ENCODE measurements at places on chromosomes 12 and 14.

DNA sequence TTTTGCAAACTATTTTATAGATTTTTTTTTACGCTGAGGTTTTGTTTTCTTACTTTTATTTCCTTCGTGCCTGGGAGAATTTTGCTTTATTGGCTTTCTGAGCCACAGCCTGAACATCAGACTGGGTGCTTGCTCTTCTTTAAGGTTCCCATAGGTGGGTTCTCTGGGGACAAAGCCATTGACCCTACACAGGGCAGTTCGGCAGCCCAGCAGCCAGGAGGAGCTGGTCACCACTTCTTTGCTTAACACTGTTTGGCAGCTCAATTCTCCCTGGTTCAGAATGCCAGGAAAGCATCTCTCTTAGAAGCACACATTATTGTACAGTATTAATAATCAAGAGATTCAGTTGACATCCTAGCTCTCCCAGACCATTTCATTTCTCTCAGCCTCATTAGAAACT lies 140.8 kb upstream of the NEDD1 start:
- no peaks in the 10 kb centered on the region for H3K4me1 ChIP-seq
- peaks cover 4% of the 10 kb centered on the region for H3K27me3 ChIP-seq
- no peak for ATAC-seq
- H3K36me3 ChIP-seq: no peaks in the 10 kb centered on the region

DNA sequence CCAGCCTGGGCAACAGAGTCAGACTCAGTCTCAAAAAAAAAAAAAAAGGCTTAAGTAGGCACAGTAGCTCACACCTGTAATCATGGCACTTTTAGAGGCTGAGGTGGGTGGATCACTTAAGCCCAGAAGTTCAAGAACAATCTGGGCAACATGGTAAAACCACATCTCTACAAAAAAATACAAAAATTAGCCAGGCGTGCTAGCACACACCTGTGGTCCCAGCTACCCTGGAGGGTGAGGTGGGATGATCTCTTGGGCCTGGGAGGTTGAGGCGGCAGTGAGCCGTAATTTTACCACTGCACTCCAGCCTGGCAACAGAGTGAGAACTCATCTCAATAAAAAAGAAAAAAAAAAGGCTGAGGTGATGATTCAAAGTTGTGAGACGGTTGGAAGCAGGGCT lies 9.1 kb upstream of the RESF1 start:
- H3K36me3 ChIP-seq: no peaks in the 10 kb centered on the region
- no peak for ATAC-seq
- H3K4me1 ChIP-seq: peaks cover 19% of the 10 kb centered on the region
- peak overlapping the region; percentile 53 for H3K27ac ChIP-seq
- no peak overlapping the region for H3K4me3 ChIP-seq
- H3K27me3 ChIP-seq: no peaks in the 10 kb centered on the region

- peaks cover 17% of the 10 kb centered on the region for H3K36me3 ChIP-seq
- no peak overlapping the region for H3K4me3 ChIP-seq
- no peaks in the 10 kb centered on the region for H3K27me3 ChIP-seq
Observed at GRCh38 chr12:28424965-28425364, 234.7 kb downstream of the CCDC91 start.

DNA sequence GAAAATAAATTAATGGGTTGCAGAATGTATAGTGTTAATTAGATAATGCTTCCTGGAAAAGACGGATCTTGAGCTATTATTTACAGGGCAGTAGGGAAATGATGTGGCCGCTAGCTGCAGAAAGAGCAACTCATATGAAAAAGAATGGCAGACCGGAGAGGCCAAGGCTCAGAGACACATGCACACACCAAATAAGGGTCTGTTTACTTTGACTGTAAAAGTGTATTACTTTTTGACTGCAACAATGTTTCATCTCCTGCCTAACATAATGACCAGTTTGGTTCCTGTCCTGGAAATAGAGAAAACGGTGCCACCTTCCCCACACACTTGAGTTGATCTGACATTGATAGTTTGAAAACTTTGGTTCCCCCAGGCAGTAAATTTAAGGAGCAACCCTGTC lies 290.9 kb downstream of the CACNA1C start:
- H3K27ac ChIP-seq: no peak overlapping the region
- no peaks in the 10 kb centered on the region for H3K4me1 ChIP-seq
- no peak for ATAC-seq
- H3K36me3 ChIP-seq: no peaks in the 10 kb centered on the region
- no peak overlapping the region for H3K4me3 ChIP-seq

- no peak for ATAC-seq
- peak overlapping the region; percentile 78 for H3K4me3 ChIP-seq
- peaks cover 11% of the 10 kb centered on the region for H3K4me1 ChIP-seq
- no peak overlapping the region for H3K27ac ChIP-seq
Observed at GRCh38 chr14:77125281-77125801, 16.2 kb downstream of the ZDHHC22 start.

DNA sequence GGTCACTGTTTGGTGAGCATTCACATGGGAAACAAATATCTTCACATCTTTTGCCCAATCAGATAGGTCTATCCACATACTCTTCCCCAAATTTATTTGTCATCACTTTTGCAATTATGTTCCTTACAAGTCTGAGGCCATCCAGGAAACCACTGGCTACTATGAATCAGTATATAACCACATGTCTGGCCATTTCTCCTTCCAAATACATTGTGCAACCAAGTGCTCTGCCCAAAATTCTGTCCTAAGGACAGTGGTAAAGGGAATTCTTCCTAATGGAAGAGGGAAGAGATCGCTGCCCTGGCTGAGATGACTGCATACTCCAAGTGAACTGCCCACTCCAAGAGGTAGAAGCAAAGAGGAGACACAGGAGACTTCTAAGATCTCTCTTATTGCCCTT lies 148.9 kb upstream of the MAX start:
- H3K4me1 ChIP-seq: peaks cover 8% of the 10 kb centered on the region
- H3K4me3 ChIP-seq: no peak overlapping the region
- H3K36me3 ChIP-seq: no peaks in the 10 kb centered on the region
- H3K27ac ChIP-seq: no peak overlapping the region

- H3K4me3 ChIP-seq: no peak overlapping the region
- no peak for ATAC-seq
- H3K36me3 ChIP-seq: no peaks in the 10 kb centered on the region
- no peaks in the 10 kb centered on the region for H3K27me3 ChIP-seq
Observed at GRCh38 chr14:30885840-30886740, 11.7 kb downstream of the COCH start.

- no peaks in the 10 kb centered on the region for H3K36me3 ChIP-seq
- peaks cover 3% of the 10 kb centered on the region for H3K27me3 ChIP-seq
- no peak overlapping the region for H3K4me3 ChIP-seq
- ATAC-seq: no peak
Observed at GRCh38 chr14:36944307-36945010, 227.9 kb downstream of the SLC25A21 start.

GRCh38 chr14:92617581-92617980 lies 104.0 kb downstream of the RIN3 start:
- peaks cover 25% of the 10 kb centered on the region for H3K4me1 ChIP-seq
- no peak overlapping the region for H3K4me3 ChIP-seq
- no peaks in the 10 kb centered on the region for H3K27me3 ChIP-seq
- no peak overlapping the region for H3K27ac ChIP-seq
- no peak for ATAC-seq

- H3K4me1 ChIP-seq: no peaks in the 10 kb centered on the region
- no peak overlapping the region for H3K4me3 ChIP-seq
- peaks cover 20% of the 10 kb centered on the region for H3K27me3 ChIP-seq
- no peaks in the 10 kb centered on the region for H3K36me3 ChIP-seq
Observed at GRCh38 chr12:26150736-26151450, 26.1 kb upstream of the BHLHE41 start.

- ATAC-seq: peak; percentile 63
- no peaks in the 10 kb centered on the region for H3K27me3 ChIP-seq
- H3K4me1 ChIP-seq: peaks cover 23% of the 10 kb centered on the region
- peak overlapping the region; percentile 89 for H3K27ac ChIP-seq
Observed at GRCh38 chr12:96502477-96502876, 13.1 kb downstream of the CFAP54 start.

DNA sequence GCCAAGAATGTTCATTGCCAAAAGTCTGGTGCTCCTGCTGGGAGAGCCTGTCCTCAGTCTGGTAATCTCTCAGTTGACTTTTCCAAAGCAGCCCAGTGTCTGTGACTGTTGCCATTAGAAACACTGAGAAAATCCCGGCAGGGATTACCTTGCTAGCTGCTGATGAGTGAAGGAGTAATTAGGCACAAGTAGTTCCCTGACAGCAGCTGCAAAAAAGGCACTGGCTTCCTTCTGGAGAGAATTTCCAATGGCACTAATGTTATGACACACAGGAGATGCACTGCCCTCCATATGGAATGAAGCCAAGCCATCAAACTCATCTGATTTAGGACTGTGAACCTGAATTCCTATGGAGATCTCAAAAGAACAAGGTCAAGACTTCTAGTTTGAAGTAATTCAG lies 1321.2 kb upstream of the SEL1L start:
- H3K27me3 ChIP-seq: no peaks in the 10 kb centered on the region
- no peak overlapping the region for H3K27ac ChIP-seq
- H3K4me1 ChIP-seq: no peaks in the 10 kb centered on the region
- no peaks in the 10 kb centered on the region for H3K36me3 ChIP-seq

DNA sequence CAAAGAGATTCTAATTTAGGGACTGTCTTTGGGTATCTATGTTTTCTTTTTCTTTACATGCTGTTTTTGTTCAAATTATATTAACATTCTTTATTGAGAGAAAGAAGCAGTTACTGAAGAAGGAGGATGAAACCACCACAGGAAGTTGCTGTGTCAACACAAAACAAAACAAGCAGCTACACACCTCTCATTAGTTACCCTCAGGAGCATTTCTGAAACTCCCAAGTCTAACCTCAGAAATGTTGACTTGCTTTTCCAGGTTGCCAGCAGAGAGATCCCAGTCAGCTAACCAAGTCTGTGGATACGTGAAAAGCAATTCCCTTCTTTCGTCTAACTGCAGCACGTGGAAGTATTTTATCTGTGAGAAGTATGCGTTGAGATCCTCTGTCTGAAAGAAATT lies 33.5 kb downstream of the CLEC1A start:
- H3K4me1 ChIP-seq: no peaks in the 10 kb centered on the region
- no peak overlapping the region for H3K27ac ChIP-seq
- ATAC-seq: no peak
- H3K4me3 ChIP-seq: no peak overlapping the region
- H3K27me3 ChIP-seq: peaks cover 29% of the 10 kb centered on the region

DNA sequence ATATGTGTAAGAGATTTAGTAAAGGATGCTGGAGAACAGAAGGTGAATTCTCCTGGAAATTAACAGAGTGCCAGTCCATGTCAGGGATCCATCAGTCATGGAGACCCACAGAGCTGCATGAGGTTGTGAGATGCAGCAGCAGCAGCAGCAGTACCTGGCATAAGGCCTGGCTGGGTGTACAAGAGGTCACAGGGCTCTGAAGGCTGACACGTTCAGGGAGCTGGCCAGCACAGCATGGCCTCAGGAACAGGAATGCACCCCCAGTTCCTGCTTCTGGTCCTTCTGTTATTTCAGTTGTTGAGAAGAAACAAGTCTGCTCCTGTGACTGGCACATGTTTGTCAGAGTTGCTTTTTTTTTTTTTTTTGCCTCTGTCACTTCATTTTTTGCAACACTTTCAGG lies 210.8 kb downstream of the CNTN1 start:
- no peak for ATAC-seq
- H3K4me1 ChIP-seq: no peaks in the 10 kb centered on the region
- H3K4me3 ChIP-seq: no peak overlapping the region
- H3K36me3 ChIP-seq: no peaks in the 10 kb centered on the region
- no peak overlapping the region for H3K27ac ChIP-seq
- H3K27me3 ChIP-seq: no peaks in the 10 kb centered on the region

DNA sequence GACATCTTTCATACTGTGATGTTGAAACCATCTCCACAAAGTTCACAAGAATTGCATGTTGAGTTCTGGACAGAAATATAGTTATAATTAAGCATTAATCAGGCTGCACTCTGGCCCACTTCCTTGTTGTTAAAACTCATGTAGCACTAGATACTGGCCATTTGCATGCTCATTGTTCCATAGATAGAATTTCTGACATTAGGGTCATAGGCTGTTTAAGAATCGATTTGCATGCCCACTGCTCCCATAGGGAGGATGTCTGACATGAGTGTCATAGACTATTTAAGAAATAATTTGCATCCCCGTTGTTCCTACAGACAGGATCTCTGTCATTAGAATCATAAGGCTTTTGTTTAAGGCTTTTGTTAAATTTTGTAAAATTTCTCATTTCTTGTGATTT lies 50.2 kb downstream of the MYF5 start:
- ATAC-seq: no peak
- H3K4me3 ChIP-seq: no peak overlapping the region
- H3K36me3 ChIP-seq: no peaks in the 10 kb centered on the region
- H3K27me3 ChIP-seq: no peaks in the 10 kb centered on the region
- H3K4me1 ChIP-seq: no peaks in the 10 kb centered on the region
- H3K27ac ChIP-seq: no peak overlapping the region

Data from activated T-helper 17 cell treated with anti-CD3 and anti-CD28 coated beads, Interleukin-2, amount 50 U/mL, for 72 hours (primary cell).